Progenitor cell of endocrine pancreas (in vitro differentiated cells): ENCODE measurements at places on chromosomes 13 and 19. TPM values are rescaled to one million over a fixed set of nuclear protein-coding genes. Genes with fewer than 3 reads are reported as not detected.

The ANGPTL8 gene
- total RNA-seq, result not detected in 2 replicates

The GAS6 gene
- total RNA-seq, result 11.5 and 13.8 TPM in 2 replicates

The MCEMP1 gene
- total RNA-seq, result not detected in 2 replicates

The GNG7 gene
- 9.9 and 11.3 TPM in 2 replicates for total RNA-seq

DNA sequence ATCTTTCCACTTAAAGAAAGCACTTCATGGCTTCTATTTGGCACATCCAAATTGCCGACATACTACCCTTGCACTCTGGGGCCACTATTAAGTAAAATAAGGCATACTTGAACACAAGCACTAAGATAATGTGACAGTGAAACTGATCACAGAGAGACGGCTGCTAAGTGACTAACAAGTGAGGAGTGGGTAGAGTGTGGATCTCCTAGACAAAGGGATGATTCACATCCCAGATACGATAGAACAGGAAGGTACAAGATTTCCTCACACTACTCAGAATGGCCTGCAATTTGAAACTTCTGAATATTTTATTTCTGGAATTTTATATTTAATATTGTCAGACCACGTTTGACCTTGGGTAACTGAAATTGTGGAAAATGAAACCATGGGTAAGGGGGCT lies 1721.8 kb upstream of the SPRY2 start:
- H3K4me1 ChIP-seq, result no peaks in the 10 kb centered on the region
- no peak overlapping the region for H3K27ac ChIP-seq
- H3K27me3 ChIP-seq, result no peaks in the 10 kb centered on the region
- no peak for DNase-seq
- no peaks in the 10 kb centered on the region for H3K36me3 ChIP-seq

GRCh38 chr19:7507884-7508283 lies 8.0 kb upstream of the ZNF358 start:
- no peak for DNase-seq
- no peak overlapping the region for H3K4me3 ChIP-seq
- no peaks in the 10 kb centered on the region for H3K4me1 ChIP-seq
- H3K27me3 ChIP-seq, result peaks cover 31% of the 10 kb centered on the region
- H3K27ac ChIP-seq, result no peak overlapping the region

DNA sequence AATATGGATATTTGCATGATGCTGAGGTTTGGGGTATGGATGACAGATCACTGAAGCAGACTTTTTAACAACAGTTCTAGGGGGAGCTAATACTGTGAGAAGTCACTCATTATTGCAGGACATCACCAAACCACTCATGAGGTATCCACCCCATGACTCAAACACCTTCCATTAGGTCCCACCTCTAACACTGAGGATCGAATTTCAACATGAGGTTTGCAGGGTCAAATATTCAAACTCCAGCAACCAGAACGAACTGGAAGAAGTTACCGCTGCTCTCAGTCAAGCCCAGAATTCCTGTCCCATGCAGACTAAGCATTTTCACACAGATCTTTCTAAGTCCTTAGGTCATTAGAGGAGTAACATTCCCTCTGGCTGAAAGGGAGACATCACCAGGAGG lies 758.9 kb downstream of the UQCRFS1 start:
- no peak overlapping the region for H3K4me3 ChIP-seq
- peaks cover 7% of the 10 kb centered on the region for H3K27me3 ChIP-seq
- no peaks in the 10 kb centered on the region for H3K36me3 ChIP-seq
- H3K27ac ChIP-seq, result no peak overlapping the region
- H3K4me1 ChIP-seq, result peaks cover 37% of the 10 kb centered on the region

DNA sequence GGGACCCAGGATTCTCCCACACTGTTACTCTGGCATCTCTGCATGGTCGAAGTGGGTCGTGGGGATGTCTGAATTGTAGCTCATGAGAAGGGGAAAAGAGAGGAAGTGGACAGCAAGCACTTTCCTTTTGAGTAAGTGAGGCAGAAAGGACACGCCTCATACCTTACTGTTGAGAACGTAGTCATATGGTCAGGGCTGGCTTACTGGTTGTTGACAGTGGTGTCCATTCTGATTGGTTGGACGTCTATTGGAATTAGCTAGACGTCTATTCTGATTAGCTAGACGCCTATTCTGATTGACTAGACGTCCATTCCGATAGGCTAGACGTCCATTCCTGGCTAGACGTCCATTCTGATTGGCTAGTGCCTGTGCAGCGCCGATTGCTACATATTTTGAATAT lies 12.4 kb downstream of the GRIN2D start:
- H3K4me1 ChIP-seq, result peaks cover 11% of the 10 kb centered on the region
- H3K27me3 ChIP-seq, result peaks cover 7% of the 10 kb centered on the region
- H3K27ac ChIP-seq, result no peak overlapping the region
- H3K4me3 ChIP-seq, result no peak overlapping the region
- no peaks in the 10 kb centered on the region for H3K36me3 ChIP-seq

GRCh38 chr13:57056601-57057180 lies 84.0 kb upstream of the PRR20A start:
- H3K36me3 ChIP-seq, result no peaks in the 10 kb centered on the region
- peaks cover 9% of the 10 kb centered on the region for H3K4me1 ChIP-seq
- no peaks in the 10 kb centered on the region for H3K27me3 ChIP-seq

GRCh38 chr19:53172889-53173288 lies 14.0 kb upstream of the ZNF347 start:
- DNase-seq, result no peak
- peaks cover 40% of the 10 kb centered on the region for H3K36me3 ChIP-seq
- H3K4me3 ChIP-seq, result no peak overlapping the region
- no peaks in the 10 kb centered on the region for H3K4me1 ChIP-seq
- no peak overlapping the region for H3K27ac ChIP-seq
- no peaks in the 10 kb centered on the region for H3K27me3 ChIP-seq

GRCh38 chr19:38213911-38214625 lies 10.0 kb downstream of the DPF1 start:
- H3K36me3 ChIP-seq, result peaks cover 7% of the 10 kb centered on the region
- H3K27ac ChIP-seq, result no peak overlapping the region
- no peak for DNase-seq
- no peak overlapping the region for H3K4me3 ChIP-seq
- peaks cover 18% of the 10 kb centered on the region for H3K27me3 ChIP-seq

GRCh38 chr19:5850189-5850588 lies 1.1 kb downstream of the FUT3 start:
- H3K4me1 ChIP-seq, result no peaks in the 10 kb centered on the region
- H3K36me3 ChIP-seq, result no peaks in the 10 kb centered on the region
- no peak overlapping the region for H3K27ac ChIP-seq

GRCh38 chr19:7636317-7636690 lies 606 bp upstream of the STXBP2 start:
- peak overlapping the region; percentile 74 for H3K27ac ChIP-seq
- no peaks in the 10 kb centered on the region for H3K4me1 ChIP-seq
- no peak for DNase-seq
- H3K36me3 ChIP-seq, result peaks cover 5% of the 10 kb centered on the region
- H3K4me3 ChIP-seq, result peak overlapping the region; percentile 76

DNA sequence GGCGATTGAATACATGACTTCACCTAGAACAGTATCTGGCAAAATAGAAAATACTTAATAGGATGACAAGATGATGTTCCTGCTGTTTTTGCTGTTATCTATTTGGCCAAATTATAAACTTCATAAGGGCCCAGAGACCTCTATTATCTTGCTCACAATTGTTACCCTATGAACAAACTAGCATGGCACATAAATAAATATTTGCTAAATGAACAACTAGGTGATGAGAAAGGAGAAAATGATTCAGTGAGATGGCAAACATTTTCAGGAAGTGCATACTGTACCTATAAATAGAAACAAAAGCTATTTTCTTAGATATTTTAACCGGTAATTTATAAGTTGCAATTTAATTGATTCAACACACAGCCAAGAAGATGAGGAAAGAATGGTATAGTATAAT lies 78.4 kb downstream of the FAM216B start:
- no peaks in the 10 kb centered on the region for H3K36me3 ChIP-seq

- H3K4me3 ChIP-seq, result no peak overlapping the region
- H3K27ac ChIP-seq, result no peak overlapping the region
- H3K4me1 ChIP-seq, result no peaks in the 10 kb centered on the region
- peaks cover 20% of the 10 kb centered on the region for H3K27me3 ChIP-seq
- no peaks in the 10 kb centered on the region for H3K36me3 ChIP-seq
These were observed 32.7 kb upstream of the POMP start for GRCh38 chr13:28626266-28626665.

DNA sequence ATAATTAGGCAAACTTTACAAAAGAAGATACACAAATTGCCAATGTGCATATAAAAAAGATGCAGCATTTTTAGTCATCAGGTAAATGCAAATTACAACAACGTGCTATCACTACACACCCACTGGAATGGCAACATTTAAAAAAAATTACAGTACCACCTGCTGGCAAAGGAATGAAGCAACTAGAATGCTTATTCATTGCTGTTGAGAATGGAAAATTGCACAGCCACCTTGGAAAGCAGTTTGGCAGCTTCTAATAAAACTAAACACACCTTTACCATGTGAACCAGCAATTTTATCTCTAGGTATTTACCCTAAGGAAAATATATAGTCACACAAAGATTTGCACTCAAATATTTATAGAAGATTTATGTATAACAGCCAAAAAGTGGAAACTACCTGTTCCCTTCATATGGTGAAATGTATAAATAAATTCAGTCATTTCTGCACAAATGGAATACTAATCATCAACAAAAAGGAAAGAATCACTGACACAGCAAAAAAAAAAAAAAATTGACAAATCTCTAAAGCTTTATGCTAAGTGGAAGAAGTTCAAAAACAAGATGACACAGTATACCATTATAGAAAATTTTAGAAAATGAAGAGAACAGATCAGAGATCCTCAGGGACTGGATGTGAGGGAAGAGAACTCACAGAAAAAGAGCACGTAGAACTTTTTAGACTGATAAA lies 30.3 kb downstream of the OXGR1 start:
- no peak overlapping the region for H3K4me3 ChIP-seq
- DNase-seq, result no peak
- H3K36me3 ChIP-seq, result no peaks in the 10 kb centered on the region
- H3K4me1 ChIP-seq, result no peaks in the 10 kb centered on the region
- no peak overlapping the region for H3K27ac ChIP-seq
